ENCODE measurements at places on chromosomes 5 and 9.

DNA sequence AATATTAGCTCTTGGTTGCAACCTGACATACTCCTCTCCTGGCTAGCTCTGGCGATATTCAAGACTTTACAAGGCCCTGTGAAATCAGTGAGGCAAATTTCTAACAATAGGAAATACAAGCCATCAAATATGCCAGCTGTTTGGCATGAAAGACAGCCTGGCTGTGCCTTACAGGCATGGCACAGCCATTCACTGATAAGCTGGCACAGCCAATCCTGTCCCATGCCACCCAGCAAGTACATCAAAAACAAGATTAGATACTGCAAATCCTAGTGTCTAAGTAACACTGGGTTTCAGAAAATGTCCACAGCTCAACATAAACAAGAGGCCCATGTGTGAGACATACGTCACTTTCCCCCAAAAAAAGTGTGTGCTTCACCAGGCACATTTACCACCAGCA is 1045.8 kb upstream of the DMAC1 start:
- DNase-seq: no peak

- DNase-seq: no peak
Observed at GRCh38 chr5:137342764-137343163, 156.4 kb downstream of the SPOCK1 start.

DNA sequence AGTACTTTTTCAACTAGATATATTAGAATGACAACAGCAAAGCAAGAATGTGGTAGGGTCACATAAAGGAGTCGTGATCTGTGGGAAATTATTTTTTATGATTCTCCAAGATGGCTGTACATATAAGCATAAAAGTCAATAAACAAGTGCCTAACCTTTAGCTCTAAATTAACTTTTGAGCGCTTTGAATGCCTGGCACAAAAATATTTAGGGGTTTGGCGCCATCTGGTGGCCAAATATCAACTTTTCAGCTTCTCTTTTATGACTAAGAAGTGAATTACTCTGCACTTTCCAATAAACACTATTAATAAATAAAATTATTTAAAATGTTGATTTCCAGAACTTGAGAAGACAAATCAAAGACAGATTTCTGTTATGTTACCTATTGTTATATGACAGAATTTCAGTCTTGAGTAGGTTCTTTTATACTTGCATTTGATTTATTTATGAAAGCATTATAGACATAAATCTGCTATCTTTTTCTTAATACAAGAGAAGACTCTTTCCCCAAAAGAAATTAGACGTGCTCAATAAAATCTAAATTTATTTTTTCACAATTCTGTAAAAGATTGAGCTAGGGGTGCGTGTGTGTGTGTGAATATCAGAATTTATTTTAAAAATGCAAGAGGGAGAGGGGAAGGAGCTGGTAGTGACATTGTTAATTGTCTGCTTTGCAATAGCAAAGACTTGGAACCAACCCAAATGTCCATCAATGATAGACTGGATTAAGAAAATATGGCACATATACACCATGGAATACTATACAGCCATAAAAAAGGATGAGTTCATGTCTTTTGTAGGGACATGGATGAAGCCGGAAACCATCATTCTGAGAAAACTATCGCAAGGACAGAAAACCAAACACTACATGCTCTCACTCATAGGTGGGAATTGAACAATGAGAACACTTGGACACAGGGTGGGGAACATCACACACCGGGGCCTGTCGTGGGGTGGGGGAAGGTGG is 36.7 kb upstream of the ARRDC3 start:
- DNase-seq: peak; percentile 68

DNA sequence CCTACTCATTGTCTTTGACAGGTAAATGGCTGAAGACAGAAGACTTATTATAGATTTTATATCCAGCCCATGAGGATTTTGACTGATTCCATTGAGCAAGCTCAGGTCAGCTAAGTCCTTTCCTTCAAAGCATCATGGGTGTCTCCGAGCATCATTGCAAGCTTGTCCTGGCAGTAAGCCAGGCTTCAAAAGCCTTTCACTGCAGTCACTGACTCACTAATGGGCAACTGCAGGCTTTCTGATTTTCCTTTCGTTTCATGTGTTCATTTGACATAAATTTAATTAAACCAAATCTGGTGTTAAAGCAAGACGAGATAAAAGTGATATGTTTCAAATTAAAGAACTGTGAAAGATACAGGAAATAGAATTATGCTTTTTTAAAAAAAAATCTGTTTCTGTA is 426.2 kb downstream of the ANXA1 start:
- no peak for DNase-seq

- no peak for DNase-seq
Observed at GRCh38 chr5:2801577-2802525, 50.4 kb upstream of the IRX2 start.

DNA sequence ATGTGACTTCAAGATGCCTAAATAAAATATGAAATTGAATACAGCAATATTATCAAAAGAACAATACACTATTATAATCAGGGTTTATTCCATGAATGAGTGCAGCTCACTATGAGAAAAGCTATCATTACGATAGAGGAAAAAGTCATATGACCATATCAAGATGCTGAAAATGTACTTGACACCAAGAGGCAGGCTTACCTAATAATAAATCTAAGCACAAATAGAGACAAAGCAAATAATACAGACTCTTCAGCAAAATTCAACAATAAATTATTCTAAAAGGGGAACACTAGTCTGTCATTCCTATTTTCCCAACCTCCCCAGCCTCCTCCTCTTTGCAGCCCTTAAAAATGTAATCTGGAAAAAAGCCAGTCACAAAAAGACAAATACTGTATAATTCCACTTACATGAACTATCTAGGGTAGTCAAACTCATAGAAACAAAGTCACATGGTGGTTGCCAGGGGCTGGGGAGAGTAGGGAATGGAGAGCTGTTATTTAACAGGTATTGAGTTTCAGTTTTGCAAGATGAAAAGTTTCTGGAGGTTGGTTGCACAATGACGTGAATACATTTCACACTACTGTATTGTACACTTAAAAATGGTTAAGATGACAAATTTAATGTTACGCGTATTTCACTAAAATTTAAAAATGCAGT is 148.4 kb downstream of the NFIB start:
- no peak for DNase-seq

- no peak for DNase-seq
Observed at GRCh38 chr5:148825716-148826052, 727 bp upstream of the ADRB2 start.

DNA sequence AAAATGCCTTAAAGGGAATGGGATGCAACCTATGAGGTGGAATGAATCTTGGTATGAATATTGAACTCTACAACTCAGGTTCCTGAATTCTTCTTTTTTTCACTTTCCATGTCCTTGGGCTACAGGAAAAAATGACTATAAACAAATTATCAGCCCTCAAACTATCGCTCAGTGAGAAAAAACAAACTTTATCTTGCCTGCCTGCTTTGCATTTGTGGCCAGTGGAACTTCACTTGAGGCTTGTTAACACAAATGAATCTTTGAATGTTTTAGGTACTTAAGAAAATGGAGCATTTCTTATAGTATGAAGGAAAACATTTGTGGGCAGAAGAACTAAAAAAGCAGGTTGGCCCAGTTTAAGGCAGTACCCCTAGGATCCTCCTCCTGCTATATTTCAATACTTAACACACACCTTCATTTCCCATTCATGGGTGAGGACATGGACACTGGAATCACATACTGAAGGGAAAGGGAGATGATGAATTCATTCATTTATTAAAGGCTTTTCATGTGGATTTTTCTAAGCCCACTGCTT is 34.1 kb downstream of the ELOVL7 start:
- no peak for DNase-seq

- peak; percentile 77 for DNase-seq
Observed at GRCh38 chr5:109455598-109456096, 45.9 kb upstream of the PJA2 start.

DNA sequence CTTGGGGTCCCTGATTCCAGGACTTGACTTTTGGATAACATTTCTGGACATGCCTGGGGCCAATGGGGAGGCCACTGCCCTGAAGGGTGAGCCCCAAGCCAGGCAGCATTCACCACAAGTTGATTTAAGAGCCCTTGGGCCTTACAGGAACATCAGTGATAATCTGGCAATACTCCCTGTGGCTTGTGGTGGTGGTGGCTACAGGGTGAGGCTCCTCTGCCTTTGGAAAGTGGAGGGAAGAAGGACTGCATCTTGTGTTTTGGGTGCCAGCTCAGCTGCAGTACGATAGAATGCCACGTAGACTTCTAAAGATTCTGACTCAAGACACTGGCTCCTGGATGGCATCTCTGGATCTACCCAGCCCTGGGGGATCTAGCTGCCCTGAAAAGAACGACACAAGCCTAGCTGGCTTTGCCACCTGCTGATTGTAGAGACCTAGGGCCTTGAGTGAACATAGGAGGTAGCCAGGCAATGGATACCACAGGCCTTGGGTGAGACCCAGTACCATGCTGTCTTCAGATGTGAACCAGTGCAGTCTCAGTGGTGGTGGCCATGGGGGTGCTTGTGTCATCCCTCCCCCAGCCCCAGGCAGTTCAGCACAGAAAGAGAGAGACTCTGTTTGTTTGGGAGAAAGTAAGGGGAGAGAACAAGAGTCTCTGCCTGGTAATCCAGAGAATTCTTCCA is 79.0 kb upstream of the DAP start:
- no peak for DNase-seq

- DNase-seq: peak; percentile 72
Observed at GRCh38 chr5:77630114-77630680, 8.3 kb downstream of the OTP start.

DNA sequence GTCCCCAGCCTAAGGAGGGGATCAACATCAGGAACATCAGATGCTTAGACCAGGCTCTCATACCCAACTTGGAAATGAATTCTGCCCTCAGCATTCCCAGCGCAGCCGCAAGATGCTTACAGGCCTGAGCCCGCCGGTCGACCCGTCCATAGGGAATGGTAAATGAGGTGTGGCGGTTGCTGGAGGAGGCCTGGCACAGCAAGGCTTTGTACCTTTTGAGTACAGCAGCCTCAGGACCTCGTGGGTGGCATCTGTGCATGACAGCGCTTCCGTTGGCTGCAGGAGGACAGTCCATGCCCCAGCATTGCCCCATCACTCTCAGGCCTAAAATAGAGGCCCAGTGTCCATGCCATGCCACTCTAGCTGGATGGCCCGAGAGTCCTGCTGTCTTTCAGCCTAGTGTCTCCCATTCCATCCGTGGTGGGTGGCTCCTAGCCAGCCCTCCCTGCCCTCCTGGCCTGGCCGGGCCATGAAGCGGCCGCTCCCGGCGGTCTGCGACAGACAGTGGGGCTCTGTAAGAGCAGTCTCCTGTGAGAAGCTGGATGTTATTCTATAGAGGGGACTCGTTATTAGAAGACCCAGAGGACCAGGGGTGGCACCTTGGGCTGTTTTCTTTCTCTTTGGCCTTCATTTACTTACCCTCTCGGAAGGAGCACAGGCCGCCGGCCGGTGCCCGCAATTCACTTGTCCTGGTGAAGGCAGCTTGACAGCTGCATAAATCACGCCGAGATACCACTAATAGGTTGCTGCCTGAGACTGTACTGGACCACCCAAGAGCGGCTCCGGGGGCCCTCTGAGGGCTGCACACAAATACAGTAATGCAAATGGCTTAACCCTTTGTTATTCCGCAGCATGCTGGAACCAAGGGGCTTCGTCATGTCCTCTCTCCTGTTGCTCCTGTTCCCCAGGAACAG is 223.5 kb upstream of the TUT7 start:
- DNase-seq: no peak

GRCh38 chr5:107806705-107807104 is 136.0 kb upstream of the EFNA5 start:
- no peak for DNase-seq

- DNase-seq: no peak
Observed at GRCh38 chr5:142959683-142960657, 189.8 kb downstream of the ARHGAP26 start.

DNA sequence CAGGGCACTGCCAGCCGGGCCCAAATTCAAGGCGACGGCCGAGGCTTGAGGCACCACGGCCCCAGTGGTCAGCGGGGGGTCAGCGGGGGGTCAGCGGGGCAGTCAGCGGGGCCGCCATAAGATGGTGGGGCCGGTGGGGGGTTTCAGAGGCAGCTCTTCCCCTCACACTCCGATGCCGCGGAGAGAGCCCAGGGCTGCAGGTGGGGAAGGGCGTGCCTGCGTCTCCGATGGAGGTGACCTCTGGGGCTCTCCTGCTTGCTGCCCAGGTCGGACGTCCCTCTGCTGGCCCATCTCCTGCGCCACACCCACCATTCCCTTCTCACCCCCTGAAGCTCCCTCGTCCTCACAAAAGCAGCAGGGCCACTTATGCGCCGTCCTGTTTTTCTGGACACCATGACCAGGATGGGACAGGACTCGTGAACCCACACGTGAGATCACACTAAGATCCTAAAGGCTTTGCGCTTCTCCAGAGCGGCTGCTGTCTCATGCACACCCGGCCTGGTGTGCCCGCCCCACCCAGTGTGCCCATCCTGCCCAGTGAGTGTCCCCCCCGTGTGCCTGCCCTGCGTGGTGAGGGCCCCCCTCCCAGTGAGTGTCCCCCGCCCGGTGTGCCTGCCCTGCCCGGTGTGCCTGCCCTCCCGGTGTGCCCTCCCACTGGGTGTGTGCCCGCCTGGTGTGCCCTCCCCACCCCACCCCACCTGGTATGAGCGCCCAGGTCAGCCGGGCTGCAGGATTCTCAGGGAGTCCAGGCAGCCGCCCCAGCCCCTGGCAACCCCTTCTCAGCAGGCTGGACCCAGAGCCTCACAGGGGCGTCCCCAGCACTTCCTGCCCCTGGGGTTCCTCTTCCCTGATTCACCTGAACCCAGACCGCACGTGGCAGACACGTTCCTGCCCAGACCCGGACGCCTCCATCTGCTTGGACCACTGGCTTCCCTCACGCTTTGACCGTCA is 48.7 kb upstream of the NKD2 start:
- no peak for DNase-seq

DNA sequence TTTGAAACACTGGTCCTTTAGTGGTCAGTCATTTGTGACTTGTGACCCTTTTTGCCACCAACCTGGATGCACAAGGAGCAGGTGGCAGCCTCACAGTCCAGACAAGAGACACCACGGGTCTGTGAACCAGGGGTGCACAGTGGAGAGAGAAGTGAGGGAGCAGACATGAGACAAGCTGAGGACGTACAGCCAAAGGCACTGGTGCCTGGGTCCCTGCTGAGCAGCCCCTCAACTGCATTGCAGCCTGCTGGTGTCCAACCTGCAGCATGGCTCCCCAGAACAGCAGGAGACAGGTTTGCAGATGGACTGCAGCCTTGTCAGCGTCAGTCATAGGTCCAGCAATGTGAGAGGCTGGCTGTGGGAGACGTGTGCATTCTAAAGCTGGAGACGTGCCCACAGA is 124.2 kb upstream of the FSTL4 start:
- DNase-seq: no peak

Data from activated CD4-positive, alpha-beta T cell treated with anti-CD3 and anti-CD28 coated beads, Interleukin-2, amount 50 U/mL, for 16 hours (primary cell).